ENCODE measurements at places on chromosomes 12 and 14.
A peak's percentile ranks its signal among the peaks of the same experiment; 100 is the strongest.

- no peak for DNase-seq
These were observed at the start of gene TAS2R30 for GRCh38 chr12:11134305-11134704. Gene TAS2R30, minus strand, starts transcription at chr12:11134644. Its CDS starts 400 bp downstream, at chr12:11134244.

- DNase-seq, result no peak
These were observed 8.0 kb upstream of the RASSF8 start for GRCh38 chr12:25950329-25951115.

GRCh38 chr12:131120831-131121271 lies 167.1 kb downstream of the ADGRD1 start:
- DNase-seq, result no peak

GRCh38 chr14:61560323-61560722 lies 135.0 kb upstream of the HIF1A start:
- no peak for DNase-seq

GRCh38 chr14:104394409-104394851 lies 185.1 kb upstream of the C14orf180 start:
- no peak for DNase-seq

GRCh38 chr12:5577211-5577612 lies 145.3 kb downstream of the NTF3 start:
- DNase-seq, result no peak

DNA sequence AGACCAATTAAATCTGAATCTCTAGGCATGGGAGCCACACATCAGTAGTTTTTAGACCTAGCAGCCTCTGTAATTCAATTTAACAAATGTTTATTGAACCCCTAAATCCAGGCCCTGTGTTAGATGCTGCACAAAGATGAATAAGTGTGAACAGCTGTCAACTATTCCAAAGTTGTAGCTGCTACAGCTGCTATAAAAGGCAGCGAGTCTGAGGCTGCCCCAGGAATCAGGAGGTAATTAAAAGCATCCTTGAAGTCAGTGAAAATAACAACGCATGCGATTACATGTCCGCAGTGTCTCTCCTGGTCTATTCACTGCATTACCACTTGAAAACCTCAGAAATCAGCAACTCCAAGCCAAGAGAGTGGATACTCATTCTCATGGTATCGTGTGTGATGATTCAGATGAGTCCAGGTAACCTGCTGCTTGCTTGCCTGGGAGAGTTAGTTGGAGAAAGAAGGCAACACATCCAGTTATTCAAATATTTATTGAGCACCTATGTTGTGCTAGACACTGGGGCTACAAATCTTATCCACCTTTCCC lies 34.9 kb upstream of the DDHD1 start:
- no peak for DNase-seq

DNA sequence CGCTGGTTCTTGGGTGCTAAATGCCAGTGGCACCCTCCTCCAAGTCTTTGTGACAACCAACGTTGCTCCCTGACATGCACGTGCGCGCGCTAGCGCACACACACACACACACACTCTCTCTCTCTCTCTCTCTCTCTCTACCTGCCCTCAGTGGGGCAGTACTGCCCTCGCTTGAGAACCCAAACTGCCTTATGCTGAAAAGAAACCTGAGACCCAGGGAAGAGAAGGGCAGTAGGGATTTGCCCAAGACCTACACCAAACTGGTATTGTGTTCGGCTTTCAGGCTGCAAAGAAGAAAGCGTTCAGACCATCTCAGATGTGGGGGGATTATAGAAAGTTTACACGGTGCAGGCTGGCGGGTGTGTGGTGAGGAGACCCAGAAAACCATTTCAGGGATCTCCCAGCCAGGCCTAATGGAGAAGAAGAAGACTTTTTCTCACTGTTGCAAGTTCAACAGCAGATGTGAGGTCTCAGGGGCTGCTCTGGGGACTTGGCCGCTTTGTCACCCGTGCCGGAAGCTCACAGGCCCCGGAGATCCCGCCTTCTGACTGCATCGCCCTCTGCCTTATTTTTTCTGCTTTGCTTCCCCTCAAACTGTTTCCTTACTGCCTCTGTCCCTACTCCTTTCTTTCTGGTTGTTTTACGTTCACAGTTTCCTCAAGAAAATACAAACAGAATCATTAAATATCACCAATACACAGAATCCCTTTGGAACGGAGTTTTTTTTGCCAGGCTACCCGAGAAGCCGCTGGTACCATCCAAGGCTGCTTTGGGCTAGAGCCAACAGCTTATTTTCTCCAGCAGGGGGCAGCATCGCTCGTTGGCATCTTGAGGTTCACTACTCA lies 82.4 kb downstream of the PPM1A start:
- DNase-seq, result peak; percentile 59

- no peak for DNase-seq
These were observed 25.3 kb upstream of the FAM181A start for GRCh38 chr14:93901813-93902212.

GRCh38 chr12:28457785-28458184 lies 267.5 kb downstream of the CCDC91 start:
- no peak for DNase-seq

DNA sequence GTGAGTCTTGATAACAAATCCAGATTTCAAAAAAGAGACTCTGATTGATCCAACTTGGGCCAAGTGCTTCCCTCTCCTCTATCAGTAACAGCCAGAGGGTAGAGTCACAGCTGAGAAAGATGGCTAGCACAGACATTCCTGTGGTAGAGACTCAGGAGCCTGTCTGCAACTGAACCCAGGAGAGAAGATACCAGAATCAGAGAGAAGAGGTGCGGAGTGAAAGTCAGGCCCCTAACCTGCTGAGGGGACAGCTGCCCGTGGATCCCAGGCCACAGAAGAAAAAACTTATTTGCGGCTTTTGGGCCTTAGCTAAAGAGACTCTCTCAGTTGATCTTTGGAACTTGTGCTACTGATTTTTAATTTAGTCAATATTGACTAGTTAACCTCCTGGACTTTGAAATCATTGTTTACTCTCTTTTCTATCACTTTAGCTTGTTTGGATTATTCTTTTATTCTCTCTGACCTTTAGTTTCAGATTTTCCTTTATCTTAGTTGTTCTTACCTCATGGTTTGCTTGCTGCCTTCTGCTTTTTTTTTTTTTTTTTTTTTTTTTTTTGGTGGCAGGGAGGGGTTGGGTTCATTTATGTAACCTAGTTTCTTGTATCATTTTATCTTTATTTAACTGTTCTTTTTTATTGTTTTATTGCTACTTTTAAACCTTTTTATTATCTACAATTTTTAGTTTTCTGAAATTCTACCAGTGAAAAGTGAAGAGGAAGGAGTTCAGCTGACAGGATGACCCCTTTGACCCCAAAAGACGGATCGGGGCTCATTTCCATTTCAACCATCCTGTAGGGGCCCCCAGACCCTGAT lies 154.9 kb upstream of the KRR1 start:
- no peak for DNase-seq

DNA sequence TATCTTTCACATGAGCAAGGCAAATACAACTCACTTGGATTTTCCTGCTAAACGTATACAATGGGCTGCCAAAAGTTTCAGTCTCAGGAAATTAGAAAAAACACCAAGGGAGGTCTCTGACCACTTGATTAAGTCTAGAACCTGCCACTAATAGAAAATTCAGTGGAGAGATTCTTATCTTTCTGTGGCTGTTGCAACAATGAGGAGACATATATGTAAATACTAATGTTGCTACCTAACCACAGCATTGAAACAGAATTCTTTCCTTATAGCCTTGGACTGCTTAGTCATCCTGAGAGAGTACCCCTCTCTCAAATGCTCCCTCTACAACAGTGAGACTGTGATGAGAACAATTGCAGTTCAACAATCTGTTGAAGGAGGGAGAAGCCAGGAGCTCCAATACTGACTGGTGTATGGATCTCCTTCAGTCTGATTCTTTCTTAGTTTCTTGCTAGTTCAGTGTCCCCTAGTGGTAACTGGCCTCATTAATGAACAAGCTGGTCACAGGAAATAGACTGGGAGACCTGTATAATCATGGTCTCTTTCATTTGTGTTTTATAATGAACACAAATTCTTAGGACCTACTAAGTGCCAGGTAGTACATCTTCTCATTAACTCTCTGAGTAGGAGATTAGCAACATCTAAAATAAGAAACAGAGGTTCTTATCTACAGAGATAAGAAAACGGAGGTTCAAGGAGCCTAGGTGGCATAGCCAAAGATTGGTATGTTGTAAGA lies 164.5 kb downstream of the SLC38A4 start:
- no peak for DNase-seq

GRCh38 chr12:84913129-84913515 lies 523 bp upstream of the SLC6A15 start:
- no peak for DNase-seq

- DNase-seq, result no peak
These were observed 164.9 kb upstream of the BMP4 start for GRCh38 chr14:54121466-54122027.

- DNase-seq, result no peak
These were observed 25.7 kb downstream of the PPP1CC start for GRCh38 chr12:110717037-110717436.

- DNase-seq, result no peak
These were observed 61.2 kb downstream of the FBXL14 start for GRCh38 chr12:1533205-1533601.

DNA sequence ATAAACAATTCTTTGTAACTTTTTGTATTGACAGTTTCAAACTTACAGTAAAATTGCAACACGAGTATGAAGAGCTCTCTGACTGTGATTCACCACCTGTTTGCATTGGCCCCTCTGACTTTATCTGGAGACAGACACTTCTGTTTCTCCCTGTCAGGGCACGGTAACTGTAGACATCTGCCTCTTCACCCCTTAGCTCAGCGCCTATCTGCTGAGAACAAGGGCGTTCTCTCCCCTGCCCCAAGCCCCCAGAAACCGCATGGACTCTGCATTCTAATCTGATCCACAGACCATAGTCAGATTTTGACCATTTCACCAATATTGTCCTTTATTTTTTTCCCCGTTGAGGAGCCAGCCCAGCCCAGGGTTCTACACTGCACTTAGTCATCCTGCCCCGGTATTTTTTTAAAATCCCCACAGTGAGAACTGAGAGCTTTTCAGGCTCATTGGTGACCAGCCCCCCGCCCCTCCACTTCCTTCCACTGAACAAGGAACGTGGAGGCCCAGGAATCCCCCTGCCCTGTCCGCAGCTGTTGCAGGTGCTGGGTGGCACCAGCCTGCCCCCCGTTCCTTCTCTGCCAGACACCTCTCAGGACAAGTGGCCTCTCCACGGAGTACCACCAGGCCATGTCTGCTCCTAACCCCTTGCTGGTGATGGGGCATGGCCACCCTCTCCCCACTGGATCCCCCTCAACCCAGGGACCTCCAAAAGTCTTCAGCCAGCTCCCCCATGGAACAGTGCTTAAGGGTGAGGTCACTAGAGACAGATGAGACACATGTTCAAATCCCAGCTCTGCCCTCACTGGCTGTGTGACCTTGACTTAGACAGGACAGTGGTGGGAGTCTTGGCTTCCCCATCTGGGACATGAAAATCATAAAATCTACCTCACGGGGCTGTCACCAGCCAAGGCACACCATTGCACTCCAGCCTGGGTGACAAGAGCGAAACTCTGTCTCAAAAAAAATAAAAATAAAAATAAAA lies 11.2 kb downstream of the RHOF start:
- DNase-seq, result no peak

DNA sequence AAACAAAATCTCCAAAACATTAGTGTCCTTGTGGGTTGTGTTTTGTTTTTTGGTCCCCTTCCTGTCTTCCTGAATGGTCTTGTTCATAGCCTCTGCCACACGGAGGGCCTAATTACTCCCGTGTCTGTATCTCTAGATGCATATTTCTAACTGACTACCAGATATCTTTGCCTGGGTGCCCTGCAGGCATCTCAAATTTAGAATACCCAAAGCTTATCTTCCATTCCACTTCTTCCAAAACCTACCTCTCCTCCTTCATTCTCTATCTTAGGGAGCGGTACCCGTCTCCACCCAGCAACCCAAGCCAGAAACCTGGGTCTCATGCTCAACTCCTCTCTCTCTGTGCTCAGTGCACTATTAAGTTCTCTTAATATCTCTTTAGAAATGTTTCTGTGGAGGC lies 10.9 kb upstream of the METAP2 start:
- DNase-seq, result no peak

DNA sequence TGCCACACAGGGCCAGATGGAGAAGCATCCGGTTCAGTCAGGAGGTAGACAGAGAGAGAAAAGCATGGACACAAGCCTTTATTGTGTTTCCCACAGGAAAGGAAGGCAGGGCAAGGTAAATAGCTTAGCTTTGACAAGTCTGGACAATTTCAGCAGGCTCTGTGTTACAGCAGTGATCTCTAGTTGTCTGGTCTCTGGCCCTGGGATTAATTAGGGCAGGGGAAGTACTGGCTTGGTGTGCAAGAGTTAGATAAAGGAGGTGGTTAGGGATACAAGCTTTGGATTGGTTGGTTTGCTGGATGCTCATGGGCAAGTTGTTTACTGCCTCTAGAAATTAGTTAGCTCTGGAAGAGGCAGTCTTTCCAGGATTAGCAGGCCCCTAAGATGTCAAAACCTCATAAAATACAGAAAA lies 15.1 kb upstream of the NGDN start:
- no peak for DNase-seq

- DNase-seq, result no peak
These were observed 6.3 kb upstream of the CD4 start for GRCh38 chr12:6782850-6783566.

GRCh38 chr12:119673634-119674033 lies 5.7 kb downstream of the PRKAB1 start:
- no peak for DNase-seq

DNA sequence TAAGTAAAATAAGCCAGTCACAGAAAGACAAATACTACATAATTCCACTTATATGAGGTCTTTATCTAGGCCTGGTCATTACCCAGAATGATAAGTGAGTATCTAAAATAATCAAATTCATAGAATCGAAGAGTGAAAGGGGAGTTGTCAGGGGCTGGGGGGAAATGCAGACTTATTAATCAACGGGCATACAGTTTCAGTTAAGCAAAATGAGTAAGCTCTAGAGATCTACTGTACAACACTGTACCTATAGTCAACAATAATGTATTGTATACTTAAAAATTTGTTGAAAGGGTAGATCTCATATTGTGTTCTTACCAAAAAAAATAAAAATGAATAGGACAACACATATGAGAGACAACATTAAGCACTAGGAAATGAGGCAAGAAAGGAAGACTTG lies 13.3 kb downstream of the BTBD7 start:
- no peak for DNase-seq

DNA sequence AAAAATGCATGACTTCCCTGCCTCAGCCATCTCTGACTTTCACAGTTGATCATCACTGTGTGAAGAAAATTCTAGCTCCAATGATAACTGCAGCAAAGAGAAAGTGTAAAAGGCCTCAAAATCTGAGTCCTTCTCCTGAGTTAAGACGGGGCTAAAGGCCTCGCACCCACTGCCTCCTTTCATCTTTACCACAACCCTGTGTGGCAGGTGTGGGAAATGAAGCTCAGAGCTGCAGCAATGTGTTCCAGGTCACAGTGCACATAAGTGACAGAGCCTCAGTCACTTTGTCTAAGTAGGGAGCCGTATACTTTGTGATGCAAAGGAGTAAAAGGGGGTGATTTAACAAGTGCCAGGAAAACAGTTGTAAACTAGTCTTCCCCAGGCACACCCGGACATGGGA lies 144.7 kb upstream of the TMCC3 start:
- DNase-seq, result no peak

- no peak for DNase-seq
These were observed 16.6 kb upstream of the RND1 start for GRCh38 chr12:48882315-48882687.

GRCh38 chr12:89087876-89088275 lies 264.4 kb downstream of the DUSP6 start:
- DNase-seq, result no peak

GRCh38 chr14:26730929-26731618 lies 133.2 kb upstream of the NOVA1 start:
- DNase-seq, result no peak

All from activated CD4-positive, CD25-positive, alpha-beta regulatory T cell (primary cell).